ENCODE measurements at places on chromosomes 2 and 18.

DNA sequence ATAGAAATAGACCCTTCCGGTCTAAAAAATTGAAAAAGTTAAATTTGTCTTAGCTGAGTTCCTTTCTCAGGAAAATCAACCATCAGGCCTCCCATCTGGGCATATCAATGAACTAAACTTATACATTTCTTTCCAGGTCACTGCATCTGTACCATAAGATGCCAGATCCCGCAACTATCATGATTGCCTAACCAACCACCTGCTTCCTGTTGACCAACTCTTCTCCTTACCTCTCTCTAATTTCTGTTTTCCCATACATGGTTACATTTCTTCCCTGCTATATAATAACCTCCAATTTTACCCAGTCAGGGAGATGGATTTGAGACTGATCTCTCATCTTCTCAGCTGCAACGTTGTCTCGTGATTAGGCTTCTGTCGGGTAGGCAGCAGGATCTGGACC is 228.7 kb downstream of the FSIP2 start:
- DNase-seq: no peak

GRCh38 chr2:146994246-146994645 is 850.6 kb upstream of the ACVR2A start:
- no peak for DNase-seq

- DNase-seq: no peak
Measured at GRCh38 chr18:67694787-67695186, 178.3 kb upstream of the DSEL start.

- no peak for DNase-seq
Measured at GRCh38 chr2:128424406-128425171, 105.9 kb upstream of the HS6ST1 start.

DNA sequence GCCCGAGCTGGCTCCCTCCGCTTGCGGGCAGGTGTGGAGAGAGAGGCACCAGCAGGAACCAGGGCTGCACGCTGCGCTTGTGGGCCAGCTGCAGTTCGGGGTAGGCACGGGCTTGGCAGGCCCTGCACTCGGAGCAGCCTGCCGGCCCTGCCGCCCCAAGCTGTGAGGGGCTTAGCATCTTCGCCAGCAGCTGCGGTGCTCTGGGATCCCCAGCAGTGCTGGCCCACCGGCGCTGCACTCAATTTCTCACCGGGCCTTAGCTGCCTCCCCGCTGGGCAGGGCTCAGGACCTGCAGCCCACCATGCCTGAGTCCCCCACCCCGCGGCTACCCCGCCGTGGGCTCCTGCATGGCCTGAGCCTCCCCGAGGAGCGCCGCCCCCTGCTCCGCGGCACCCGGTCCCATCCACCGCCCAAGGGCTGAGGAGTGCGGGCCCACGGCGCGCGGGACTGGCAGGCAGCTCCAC is 434.4 kb upstream of the RGPD4 start:
- DNase-seq: no peak

DNA sequence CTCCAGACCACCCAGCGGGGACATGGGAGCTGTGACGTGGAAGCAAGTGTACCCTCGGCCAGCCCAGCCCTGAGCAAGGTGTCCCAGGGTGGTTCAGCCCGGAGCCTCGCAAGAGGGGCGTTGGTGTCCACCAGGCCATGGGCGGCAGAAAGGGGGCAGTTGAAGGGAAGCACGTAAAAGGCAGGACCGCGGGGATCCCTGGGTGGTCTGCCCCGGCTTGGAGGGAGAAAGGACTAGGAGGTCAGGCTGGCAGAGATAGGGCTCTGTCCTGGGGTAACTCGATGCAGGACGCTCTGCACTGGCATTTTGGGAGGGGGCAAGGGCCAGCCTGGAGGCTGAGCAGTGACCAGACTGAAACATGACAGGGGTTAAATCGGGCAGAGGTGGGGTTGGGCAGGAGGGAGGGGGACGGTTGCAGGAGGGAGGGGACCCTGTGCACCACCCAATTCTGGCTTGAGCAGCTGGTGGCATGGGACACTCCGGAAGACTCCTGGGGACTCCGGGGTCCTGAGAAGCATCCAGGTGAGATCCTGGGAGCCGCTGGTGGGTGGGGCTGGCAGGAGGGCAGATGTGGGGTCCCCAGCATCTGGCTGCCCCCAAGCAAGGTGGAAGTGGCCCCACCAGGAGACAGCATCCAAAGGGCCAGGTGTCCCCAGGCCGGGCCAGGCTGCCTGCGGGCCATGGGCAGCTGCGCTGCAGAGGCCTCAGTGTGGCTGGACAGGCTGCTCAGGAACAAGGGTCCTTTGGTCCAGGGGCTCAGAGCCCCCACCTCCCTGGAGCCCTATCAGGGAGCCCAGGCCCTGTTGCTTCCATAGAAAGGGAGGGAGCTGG is 46.8 kb upstream of the GPC1 start:
- DNase-seq: no peak

DNA sequence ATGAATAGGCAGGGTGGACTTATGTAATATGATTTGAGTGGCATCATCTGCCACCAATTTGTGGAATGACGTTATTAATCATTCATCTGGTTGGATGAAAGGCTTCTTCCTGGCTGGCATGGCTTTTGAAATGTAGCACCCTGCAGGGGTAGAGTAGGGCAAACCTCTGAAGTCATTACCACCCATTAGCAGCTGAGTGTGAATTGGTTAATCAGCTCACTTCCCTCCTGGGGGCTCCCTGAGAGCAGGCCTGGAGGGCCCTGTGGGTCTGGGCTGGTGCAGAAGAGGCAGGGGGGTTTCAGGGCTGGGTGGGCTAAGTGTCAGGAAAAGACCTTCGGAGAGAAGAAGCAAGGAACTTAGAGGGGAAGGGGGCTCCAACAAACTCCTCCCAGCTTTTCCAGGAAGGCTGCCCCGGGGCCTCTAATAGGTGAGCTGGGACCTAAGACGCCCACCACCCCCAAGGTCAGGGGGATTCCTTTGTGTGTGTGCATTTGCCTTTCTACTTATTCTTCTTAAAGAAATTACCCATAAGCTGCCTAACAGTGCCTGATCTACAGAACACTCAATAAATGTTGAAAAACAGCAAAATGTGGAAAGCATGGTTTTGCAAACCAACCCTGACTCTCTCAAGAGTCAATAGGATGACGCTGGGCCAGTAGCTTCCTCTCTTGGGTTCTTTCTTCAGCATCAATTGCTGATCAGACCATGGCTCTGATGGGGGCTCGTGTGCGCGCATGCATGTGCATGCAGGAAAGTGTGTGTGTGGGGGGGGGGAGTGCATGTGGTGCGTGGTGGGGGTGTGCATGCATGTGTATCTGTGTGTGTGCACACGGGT is 49.7 kb upstream of the ZNF516 start:
- no peak for DNase-seq

DNA sequence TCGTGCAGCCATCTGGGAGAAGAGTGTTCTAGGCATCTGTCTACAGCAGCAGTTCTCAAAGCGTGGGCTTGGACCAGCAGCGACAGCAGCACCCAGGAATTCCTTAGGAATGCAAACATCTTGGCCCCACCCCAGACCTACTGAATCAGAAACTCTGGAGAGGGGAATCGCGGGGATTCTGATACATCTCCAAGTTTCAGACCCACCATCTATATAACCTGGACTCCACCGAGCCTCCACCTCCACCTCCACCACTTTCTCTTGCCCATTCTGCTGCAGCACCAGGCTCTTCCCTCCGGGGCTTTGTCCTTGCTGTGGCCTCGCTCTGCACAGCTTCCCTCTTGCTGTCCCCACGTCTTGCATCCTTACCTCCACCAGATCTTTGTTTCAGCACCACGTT is 256.4 kb downstream of the BCL2 start:
- no peak for DNase-seq

- DNase-seq: no peak
Measured at GRCh38 chr18:55283309-55283708, 304.7 kb downstream of the TCF4 start.

DNA sequence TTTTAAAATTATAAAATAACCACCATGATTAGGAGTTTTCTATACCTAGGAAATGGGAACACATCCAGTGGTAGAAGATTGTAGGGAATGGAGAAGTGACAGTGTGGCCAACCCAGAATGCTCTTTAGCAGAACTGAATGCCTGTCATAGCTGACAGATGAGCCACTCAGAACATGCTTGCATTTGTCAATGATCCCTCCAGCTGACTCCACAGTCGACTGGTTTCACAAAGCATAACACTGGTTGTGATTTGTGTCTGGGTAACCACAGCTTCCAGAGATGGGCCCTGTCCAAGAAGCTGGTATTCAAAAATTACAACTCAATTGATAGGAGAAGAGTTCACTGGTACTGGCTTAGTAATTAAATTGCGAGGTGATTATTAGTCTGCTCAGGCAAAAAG is 9.0 kb upstream of the CTIF start:
- no peak for DNase-seq
